MG63 (cell line): ENCODE measurements at places on chromosomes 11 and 22. TPM values are rescaled to one million over a fixed set of nuclear protein-coding genes. Genes with fewer than 3 reads are reported as not detected.

MN1 gene
- total RNA-seq = 1.4 and 1.9 TPM in 2 replicates

RTN4RL2 gene
- 0.03 and 1.6 TPM in 2 replicates for total RNA-seq

VPREB3 gene
- not detected in 2 replicates for total RNA-seq

DNA sequence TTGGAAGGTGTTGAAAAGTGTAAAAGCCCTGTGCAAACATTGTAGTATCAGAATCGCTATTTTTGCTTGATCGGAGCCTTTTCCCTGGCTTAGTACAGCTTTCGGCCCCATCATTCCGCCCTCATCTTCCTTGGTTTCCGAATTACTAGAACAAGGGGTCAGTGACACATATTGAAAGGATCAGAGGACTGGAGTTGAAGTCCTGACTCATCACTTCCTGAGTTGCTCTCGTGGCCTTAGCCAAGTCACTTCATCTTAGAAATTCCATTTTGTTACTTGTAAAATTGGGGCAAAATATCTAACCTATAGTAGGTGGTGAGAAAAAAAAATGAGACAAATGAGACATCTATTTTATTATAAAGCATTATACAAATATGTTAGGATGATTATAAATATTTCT lies 375.0 kb downstream of the NTM start:
- DNase-seq = peak; percentile 41

DNA sequence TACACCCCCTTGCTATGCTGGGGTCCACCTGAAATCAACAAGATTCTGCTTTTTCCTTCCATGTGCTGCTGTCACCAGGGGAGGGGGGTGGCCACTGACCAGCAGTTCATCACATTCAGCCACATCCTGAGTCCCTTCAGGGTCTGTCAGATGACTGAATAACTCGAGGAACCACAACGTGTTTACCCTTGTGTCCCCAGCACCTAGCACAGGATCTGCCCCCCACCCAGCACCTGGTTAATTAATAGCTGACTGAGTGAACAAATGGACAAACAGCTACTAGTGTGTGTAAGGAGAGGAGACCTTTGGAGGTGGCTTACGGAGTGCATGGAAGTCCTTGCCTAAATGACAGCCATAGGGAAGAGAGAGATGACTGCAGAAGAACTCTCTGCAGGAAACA lies 119.5 kb upstream of the NCAM1 start:
- DNase-seq = no peak

GRCh38 chr11:71120471-71120896 lies 131.9 kb downstream of the SHANK2 start:
- DNase-seq = peak; percentile 32

DNA sequence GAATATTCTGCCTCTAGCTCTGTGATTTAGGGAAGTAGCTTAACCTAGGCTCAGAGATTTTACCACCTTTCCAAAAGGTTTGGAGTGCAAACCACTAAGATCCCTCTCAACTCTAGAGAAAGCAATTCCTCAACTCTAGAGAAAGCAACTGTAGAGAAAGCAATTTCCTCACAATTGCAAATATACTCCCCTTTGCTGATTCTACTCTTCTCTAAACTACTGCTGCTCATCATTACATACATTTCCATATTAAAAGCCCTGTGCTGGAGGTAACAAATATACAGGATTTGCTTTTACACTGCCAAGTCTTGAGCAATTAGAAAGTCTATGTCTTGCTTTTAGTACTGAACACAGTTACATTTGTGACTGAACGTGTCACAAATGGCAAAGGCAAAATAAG lies 48.2 kb downstream of the ALG9 start:
- DNase-seq = no peak

- peak; percentile 93 for DNase-seq
Observed at GRCh38 chr11:111941963-111942362, 4.8 kb downstream of the DIXDC1 start.

DNA sequence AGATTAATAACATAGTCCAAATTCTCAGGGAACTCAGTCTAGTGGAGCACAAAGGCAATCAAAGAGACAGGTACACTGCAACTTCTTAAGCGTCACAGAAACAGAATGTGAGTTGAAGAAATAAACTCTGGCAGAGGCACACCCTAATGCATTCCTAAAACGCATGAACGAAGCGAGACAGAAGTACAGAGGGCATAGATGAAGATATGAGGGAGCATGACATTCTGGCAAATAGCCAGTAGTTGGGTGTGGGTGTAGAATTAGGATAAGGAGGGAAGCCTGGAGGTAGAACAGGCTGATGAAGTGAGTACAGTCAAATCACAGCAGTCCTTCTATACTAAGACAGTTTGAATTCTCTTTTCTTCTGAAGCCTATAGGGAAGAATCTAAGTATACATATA lies 838.7 kb upstream of the API5 start:
- DNase-seq = no peak
